ENCODE measurements at places on chromosomes 13 and 19.
A peak's percentile ranks its signal among the peaks of the same experiment; 100 is the strongest.

DNA sequence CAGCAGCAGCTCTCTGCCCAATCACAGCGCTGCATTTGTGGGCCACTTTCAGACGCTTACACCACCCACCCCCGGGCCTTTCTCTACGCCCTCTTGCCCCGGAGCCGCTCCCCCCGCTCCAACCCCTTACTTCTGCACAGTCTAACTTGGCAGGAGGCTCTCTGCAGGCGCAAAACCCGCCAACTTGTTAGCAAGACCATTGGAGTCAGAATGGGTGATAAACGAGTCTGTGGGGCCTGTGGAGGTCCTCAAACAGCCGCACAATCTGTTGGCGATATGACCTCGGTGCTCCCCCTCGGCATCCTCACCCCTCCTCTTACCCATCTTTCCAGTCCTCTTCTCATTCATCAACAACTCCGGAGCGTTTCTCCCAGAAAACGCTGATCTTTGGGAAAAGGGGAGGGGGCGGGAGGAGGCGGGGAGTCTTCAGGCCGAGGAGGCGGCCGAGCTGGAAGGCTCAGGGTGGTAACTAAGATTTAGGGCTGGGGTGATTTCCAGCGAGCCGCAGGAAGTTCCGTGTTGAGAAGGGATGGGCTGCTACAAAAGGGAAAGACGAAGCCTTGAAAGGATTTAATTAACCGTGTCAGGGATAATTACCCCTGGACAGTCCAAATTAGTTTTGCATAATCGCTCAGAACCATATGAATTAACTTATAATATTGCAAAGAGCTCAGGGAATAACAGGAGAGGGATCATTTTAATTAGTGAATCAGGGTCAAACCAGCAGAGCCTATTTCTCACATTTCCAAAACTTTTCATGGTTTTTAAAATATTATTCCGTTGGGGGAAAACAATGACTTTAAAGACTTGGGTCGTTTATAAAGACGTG is 4.1 kb downstream of the SOX21 start:
- no peak for DNase-seq

DNA sequence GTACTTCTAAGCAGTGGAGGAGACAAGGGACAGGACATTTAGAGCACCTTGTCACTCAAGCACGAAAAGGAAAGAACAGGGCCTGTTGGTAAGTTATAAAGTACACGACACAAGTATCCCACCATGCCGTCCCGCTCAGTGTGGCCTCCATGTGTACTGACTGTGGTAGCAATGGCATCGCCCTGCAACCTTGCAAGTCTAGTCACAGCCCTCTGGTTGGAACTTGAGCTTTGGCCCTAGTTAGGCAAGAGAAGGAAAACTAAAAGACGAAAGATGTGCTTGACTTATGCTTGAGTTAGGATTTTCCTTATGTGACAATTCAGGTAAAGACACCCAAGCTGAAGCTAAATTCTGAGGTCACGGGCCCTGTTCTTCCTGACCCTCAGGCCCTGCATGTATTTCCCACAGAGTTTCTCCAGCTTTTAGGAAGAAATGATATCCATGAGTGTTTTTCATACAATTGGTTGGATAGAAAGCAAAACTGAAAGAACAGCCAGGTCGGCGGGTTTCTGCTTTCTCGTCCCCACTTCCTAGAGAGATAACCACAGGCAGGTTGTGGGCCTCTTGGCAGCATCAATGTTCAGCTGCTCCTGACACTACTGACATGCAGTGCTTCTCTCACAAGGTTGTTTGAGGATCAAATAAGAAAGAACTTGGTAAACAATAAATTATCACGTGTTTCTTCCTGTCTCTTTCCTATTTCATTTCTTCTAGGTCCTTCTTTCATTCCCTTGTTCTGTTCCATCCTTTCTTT is 216.2 kb downstream of the IRS2 start:
- DNase-seq: no peak

DNA sequence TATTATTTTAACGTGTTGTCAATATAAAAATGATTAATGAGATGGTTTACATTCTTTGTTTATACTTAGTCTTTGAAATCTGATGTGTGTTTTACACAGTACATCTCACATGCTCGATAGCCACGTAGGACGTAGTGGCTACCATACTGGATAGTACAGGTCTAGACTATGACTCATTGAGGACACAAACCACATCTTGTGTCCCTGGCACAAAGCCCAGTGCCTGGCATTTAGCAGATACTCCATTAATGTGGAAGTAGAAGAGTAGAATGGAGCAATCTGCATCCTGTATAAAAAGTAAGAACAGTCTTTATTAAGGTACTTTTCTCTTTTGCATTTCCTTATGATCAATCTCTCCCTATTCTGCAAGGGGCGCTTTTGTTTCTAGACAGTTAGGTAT is 49.0 kb upstream of the FRY start:
- DNase-seq: no peak

GRCh38 chr19:15666186-15666585 is 6.7 kb upstream of the CYP4F12 start:
- DNase-seq: no peak

- DNase-seq: no peak
Observed at GRCh38 chr19:11378319-11379189, 4.1 kb downstream of the SWSAP1 start.

DNA sequence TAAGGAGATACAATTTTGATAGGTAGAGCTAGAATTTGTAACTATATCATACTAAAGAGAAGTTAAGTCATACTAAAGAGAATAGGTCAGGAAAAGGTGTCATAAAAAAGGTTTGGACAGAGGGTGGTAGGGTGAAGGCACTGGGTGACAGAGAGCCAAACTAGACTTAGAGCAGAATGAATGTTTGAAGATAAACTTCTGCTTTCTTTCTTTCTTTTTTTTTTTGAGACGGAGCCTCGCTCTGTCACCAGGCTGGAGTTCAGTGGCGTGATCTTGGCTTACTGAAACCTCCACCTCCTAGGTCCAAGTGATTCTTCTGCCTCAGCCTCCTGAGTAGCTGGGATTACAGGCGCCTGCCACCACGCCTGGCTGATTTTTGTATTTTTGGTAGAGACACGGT is 44.1 kb downstream of the TM9SF2 start:
- DNase-seq: no peak

- DNase-seq: no peak
Observed at GRCh38 chr13:72390909-72391308, 336.5 kb downstream of the MZT1 start.

- DNase-seq: peak; percentile 8
Observed at GRCh38 chr13:60397704-60398378, 821 bp downstream of the TDRD3 start.

- DNase-seq: no peak
Observed at GRCh38 chr13:99280166-99280565, 22.0 kb upstream of the GPR18 start.

DNA sequence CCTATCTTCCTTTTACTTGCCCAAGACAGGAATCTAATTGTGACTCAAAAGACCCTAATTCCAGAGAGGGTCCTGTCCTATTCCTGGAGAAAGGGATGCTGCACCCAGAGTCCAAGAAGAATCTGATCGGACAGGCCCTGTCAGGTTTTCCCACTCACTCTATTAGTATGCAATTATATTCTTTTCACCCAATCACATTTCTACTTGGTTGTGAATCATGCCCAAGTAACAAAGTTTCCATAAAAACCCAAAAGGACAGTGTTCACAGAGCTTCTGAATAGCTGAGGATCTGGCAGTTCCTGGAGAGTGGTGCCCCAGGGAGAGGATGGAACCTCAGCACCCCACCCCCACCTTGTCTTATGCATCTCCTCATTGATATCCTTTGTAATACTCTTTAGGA is 135.3 kb upstream of the SLITRK5 start:
- no peak for DNase-seq

GRCh38 chr13:77431449-77431848 is 104.1 kb upstream of the SCEL start:
- DNase-seq: no peak

DNA sequence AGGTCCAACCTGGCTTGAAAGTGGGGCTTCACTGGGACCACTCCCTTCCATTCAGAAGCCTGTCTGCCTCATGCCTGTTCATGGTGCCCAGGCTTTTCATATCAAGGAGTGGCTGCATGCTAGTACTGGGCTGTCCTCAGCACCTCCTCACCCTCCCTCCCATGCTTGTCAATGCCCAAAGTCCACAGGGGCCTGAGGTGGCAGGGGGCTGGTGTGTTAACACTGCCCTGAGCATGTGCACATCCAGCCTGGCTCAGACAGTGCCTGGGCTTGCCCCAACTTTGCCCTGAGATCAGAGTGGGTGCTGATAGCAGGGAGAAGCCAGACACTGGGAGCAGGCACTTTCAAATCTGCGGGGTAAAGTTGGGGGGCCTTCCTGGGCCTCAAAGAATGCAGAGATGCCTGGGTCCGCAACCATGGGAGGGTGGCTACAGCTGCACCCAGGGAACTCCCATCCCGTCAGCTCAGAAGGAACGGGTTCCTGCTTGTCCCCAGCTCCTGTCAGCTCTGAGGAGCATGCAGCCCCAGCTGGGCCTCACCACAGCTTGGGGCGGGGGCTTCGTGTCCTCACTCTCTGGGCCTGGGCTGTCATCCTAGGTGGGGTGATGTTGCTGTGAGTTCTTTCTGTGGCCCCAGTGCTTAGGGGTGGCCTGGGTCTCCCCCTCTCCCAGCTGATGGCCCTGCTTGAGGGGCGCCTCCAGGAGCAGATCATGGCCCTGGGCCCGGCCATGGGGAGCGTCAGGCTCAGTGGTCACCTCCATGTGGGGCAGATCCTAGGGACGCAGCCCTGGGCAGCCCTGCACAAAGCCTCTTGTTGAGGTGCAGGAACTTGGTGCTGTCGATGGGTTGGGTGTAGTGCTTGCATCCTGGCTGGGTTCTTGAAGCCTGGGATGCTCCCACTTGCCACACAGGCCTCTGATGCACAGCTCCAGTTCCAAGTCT is 830.6 kb upstream of the SLITRK5 start:
- DNase-seq: no peak

- no peak for DNase-seq
Observed at GRCh38 chr19:11101057-11101456, 11.8 kb downstream of the LDLR start.

Data from stimulated activated CD8-positive, alpha-beta memory T cell treated with anti-CD3 and anti-CD28 coated beads, Interleukin-7, amount 100 ng/mL, for 1 hour (primary cell).